ENCODE measurements at places on chromosomes 2 and 18. TPM values are rescaled to one million over a fixed set of nuclear protein-coding genes. Genes with fewer than 3 reads are reported as not detected.

Gene EMILIN2
- 12.5 TPM for total RNA-seq

Gene MDH1B
- total RNA-seq, result 2.8 TPM

GRCh38 chr2:88234760-88235159 lies 64.6 kb downstream of the THNSL2 start:
- DNase-seq, result no peak

- no peak for DNase-seq
These were observed 155.0 kb downstream of the EIPR1 start for GRCh38 chr2:3222636-3223035.

All from progenitor cell of endocrine pancreas (in vitro differentiated cells).